ENCODE measurements at places on chromosomes 2 and 18.

- no peak for DNase-seq
Measured at GRCh38 chr2:227388537-227389011, 825 bp upstream of the SCYGR1 start.

GRCh38 chr18:54947091-54947490, 12.2 kb downstream of the CCDC68 start:
- no peak for DNase-seq

- DNase-seq: no peak
Measured at GRCh38 chr2:121372082-121372481, 87.1 kb upstream of the TFCP2L1 start.

- DNase-seq: no peak
Measured at GRCh38 chr2:201517094-201517493, 65.6 kb downstream of the STRADB start.

DNA sequence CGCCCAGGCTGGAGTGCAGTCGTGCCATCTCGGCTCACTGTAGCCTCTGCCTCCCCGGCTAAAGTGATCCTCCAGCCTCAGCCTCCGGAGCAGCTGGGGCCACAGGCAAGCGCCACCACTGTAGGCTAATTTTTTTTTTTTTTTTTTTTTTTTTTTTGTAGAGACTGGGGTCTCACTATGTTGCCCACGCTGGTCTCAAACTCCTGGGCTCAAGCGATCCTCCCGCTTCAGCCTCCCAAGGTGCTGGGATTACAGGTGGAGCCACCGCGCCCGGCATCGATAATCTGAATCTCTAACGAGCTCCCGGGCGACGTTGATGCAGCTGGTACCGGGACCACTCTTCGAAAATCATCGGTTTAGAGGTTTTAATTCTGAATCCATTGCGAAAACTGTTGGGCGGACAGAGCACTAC, 520 bp upstream of the CYP20A1 start:
- no peak for DNase-seq

GRCh38 chr2:28607730-28608499, 112.1 kb downstream of the PLB1 start:
- DNase-seq: no peak

DNA sequence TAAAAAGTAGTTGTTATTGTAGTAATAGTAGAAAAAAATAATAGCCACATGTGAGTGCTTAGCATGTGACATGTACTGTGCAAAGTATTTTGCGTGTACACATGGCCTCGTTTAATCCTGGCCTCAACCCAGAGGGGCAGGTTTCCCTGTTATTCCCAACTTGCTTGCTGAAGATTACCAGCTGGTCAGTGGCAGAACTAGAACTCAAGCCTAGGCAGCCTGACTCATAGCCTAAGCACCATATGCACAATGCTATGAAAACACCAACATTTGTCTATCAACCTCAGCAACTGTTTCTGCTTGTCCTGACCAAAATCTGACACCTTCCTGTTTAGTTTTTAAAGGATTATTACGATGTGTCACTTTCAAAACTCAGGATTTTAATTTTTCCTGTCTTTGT, 234.9 kb upstream of the SMAD7 start:
- no peak for DNase-seq

- DNase-seq: no peak
Measured at GRCh38 chr18:73487966-73488365, 620.2 kb upstream of the NETO1 start.

- DNase-seq: no peak
Measured at GRCh38 chr18:44759925-44760342, 79.2 kb downstream of the SETBP1 start.

GRCh38 chr2:81195774-81196382, 891.3 kb upstream of the LRRTM1 start:
- DNase-seq: no peak

DNA sequence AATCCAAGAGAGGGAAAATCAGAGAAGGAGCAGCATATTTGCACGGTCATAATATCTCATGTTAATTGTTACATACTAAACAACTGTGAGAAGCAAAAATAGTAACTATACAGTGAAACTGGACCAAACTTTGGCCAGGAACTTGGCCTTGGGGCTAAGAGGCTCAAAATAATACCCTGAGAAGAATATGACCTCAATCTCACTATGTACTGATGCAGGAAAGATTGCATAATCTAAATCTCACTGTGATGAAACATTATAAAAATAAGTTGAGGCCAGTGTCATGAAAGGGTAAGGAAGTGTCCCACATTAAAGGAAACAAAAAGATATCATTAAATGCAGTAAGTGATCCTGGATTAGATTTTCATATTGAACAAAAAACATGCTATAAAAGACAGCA, 36.5 kb downstream of the ZRANB3 start:
- DNase-seq: no peak

DNA sequence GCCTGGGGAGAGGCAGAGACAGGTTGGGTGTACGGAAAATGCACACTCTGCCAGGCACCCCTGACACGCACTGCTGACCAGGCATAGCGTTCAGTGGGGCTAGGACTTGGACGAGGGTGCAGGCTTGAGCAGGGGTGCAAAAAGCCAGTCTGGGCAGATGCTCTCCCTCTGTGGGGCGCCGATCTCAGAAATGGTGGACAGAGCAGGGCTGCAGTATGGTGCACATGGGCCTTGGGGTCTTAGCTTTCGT, 1.0 kb upstream of the ARHGEF4 start:
- DNase-seq: no peak

DNA sequence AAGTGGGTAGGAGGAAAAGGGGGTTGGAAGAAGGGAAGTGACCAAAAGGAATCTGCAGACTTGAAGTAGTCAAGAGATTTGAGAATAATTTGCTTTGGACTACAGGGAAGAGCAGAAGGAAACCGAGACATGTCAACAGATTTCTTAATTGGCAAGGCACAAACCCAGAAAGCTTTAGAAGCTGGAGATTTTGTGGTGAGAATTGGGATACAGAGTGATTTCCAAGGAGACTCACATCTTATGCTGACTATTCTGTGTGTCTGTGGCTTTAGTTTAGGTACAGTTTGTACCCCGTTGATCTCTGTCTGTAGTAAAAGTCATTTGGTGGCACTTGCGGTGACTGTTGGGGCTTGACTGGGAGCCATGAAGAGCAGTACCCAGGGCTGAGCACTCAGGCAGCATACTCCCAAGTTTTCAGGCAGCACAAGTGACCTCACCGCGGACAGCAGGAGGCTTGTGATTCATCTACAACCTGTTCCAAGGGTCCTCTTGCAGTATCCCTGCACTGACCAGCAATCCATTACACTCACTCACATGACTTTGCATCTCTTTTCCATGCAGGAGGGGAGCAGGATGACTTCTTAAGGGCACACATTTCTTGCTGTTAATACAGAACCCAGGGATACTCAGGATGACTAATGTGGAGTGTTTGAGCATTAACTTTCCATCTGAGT, 97.1 kb upstream of the TNP1 start:
- no peak for DNase-seq

- DNase-seq: no peak
Measured at GRCh38 chr2:207974216-207974605, 51.1 kb downstream of the PLEKHM3 start.

DNA sequence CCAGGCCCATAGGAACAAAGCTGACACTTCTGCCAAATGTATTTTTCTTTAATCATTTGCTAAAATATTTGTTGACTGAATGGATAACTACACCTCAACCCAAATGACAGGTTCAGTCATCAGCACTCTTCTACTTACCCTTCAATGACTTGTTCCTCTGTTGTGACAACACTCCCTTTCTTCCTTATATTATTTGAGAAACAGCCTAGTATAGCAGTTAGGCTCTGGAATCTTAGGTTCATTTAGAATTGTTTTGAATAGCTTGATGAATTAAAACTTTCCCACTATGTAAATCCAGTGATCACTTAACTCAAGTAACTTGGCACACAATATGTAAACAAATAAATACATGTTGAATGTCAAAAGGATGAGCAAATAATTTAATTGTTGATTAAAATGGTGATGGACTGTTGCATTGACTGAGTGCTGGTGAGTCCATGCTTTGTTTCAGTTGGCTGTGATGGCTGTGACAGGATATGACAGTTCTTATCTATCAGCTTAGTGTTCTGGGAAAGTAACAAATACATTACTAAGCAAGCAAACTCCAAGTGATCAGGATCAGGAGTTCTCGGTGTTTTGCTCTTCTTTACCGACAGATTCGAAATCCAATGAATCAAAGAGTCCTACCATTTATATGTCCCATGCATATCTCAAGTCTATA, 2.8 kb upstream of the MOGAT1 start:
- DNase-seq: no peak

DNA sequence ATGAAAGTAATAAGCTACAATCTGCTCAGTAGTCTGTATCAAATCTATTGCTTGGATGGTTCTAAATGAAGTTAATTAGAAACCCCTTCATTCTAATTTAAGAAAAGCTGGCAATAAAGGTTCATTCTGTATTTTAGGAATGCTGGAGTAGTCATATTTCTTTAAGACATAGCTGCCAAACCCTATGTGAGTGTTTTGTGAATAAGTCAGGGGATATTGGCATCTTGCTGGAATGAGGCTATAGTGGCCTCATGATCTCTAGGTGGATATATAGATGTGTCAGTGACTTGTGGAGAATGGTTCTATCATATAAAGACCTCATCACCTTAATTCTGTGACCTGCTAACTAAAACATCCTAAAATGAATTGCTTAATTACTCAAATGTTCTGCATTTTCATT, 196.3 kb downstream of the PDE1A start:
- no peak for DNase-seq

- DNase-seq: peak; percentile 58
Measured at GRCh38 chr2:10668402-10669012, 21.3 kb downstream of the NOL10 start.

- DNase-seq: no peak
Measured at GRCh38 chr2:172489681-172490080, 62.3 kb downstream of the ITGA6 start.

DNA sequence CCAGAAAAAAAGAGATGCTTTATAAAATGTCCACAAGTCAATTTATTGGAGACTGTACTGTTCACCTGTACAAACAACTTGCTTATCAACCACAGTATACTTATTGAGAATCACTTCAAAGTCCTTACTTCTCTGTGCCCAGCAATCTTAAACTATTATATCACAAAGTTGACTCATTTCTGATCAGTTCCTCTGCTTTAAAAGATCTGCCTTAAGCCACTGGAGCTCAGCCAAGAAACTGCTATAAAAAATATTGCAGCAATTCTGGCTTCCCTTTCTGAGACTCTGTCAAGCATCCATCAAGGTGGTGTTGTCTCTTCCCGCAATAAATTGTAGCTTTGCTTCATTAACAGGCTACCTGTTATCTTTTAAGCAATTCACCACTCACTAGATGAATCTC, 375.2 kb upstream of the SPHKAP start:
- DNase-seq: no peak

GRCh38 chr2:22557406-22557805, 827.6 kb upstream of the KLHL29 start:
- no peak for DNase-seq

GRCh38 chr2:228599781-228600180, 418.3 kb upstream of the SPHKAP start:
- no peak for DNase-seq

- DNase-seq: no peak
Measured at GRCh38 chr2:190526105-190526750, 8.3 kb downstream of the NEMP2 start.

GRCh38 chr2:11678306-11678960, 8.4 kb upstream of the NTSR2 start:
- DNase-seq: no peak
